ENCODE measurements at places on chromosomes 4 and X.

GRCh38 chr4:116664198-116664597 lies 421.2 kb downstream of the TRAM1L1 start:
- DNase-seq = no peak

GRCh38 chr4:149466446-149466845 lies 349.2 kb downstream of the IQCM start:
- DNase-seq = no peak

- no peak for DNase-seq
Observed at GRCh38 chr4:184824081-184824775, 1.5 kb downstream of the ACSL1 start.

DNA sequence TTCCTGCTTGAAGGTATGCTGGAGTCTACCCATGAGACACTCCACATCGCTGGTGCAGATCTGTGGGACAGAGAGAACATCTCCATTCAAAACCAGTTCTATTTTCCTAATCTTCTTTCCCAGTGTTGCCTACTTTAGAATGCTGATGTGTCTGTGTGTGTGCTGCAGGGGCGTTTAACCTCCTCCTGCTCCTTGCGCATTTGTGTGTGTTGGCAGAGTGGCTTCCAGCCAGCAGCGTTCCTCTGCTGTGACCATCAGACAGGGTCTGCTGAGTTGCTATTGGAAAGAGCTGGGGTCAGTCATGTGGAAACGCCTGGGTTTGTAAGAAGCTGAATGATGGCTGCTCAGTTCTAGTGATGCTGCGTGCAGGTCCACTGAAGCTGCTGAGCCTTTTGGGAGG lies 223.6 kb downstream of the RBMX2 start:
- DNase-seq = no peak

DNA sequence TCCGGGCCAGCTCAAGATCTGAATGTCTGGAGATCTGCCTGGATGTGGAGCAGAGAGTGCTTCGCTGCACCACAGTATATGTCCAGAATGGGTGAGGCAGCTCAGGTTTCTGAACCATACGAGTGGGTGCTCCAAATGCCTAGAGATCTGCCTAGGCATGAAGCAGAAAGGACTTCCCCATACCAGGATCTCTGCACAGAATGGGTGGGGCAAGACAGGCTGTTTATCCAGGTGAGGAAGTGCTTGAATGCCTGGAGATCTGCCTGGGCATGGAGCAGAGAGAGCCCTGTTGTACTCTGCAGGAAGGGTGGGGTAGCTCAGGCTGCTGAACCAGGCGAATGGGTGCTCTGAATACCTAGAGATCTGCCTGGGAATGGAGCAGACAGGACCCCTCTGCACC lies 45.4 kb upstream of the MAGEC2 start:
- peak; percentile 24 for DNase-seq

- DNase-seq = peak; percentile 74
Observed at GRCh38 chr4:125389713-125390112, 75.0 kb downstream of the FAT4 start.

DNA sequence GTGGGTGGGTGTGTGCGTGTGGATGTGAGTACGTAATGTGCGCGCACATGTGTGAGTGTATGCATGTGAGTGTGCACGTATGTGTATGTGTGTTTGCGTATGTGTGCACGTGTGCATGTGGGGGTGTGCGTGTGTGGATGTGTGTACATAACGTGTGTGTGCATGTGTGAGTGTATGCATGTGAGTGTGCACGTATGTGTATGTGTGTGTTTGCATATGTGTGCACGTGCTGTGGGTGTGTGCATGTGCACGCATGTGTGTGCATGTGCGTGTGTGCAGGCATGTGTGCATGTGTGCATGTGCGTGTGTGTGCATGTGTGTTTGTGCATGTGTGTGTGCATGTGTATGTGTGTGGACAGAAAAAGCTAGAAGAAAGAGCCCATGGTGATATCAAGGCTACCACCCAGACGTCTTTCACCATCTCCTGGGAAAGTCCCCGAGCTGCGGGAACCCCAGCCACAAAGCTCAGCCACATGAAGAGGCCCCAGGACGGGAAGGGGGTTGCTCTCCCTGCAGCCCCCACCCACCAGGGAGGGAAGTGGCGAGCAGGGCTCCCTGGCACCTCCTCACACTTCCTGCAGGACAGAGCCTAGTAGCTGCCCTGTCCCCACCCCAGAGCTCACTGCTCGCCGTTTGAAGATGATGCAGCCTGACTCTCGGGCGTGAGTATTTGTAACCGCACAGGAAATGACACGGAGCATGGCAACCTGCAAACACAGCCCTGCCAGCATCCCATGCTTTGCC lies 108.3 kb downstream of the DCTD start:
- DNase-seq = peak; percentile 22

GRCh38 chr4:40586034-40586433 lies 43.6 kb downstream of the RBM47 start:
- no peak for DNase-seq

GRCh38 chr4:110163327-110164069 lies 34.9 kb downstream of the ELOVL6 start:
- DNase-seq = peak; percentile 59

GRCh38 chr4:159237975-159238374 lies 135.1 kb downstream of the RAPGEF2 start:
- no peak for DNase-seq
